Liver (tissue), 10 donors: ENCODE measurements at places on chromosomes 2 and 18. TPM values are rescaled to one million over a fixed set of nuclear protein-coding genes. Genes with fewer than 3 reads are reported as not detected.

DNA sequence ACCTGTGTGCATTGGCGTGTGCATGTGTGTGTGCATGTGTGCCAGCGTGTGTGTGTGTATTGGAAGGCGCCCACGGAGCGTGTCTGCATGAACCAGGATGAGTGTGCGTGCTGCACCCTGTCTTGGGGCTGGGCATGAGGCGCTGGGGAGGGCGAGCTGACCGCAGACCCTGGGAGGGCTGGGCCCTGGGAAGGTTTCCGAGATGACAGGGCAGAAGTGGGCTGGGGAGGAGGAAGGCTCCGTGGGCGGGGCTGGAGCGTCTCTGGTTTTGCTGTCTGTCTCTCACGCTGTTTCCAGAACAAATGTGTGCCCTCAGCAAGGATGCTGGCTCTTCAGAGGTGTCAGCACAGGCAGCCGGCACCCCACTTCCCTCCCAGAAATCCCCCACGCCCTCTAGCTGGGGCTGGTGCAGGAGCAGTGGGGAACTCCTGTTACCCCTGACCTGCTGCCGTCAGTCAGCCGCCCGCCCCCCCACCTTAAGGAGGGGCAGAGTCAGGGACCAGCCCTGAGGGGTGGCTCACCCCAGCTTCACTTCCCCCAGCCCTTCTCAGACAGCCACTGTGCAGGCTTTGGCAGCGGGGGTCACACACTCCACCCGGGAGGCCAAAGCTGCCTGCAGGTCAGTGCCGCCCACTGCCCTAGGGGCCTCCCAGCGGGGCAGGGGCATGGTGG is at the start of gene GPR35:
Gene GPR35, plus strand, starts transcription at position 531 of the 672 bp plus-strand sequence. CDS start 4,473 bp downstream, outside the sequence.
- DNase-seq: no peak
- no peaks in the 10 kb centered on the region for H3K4me1 ChIP-seq
- peak within 1 kb of the TSS; percentile 41 for H3K27ac ChIP-seq

DNA sequence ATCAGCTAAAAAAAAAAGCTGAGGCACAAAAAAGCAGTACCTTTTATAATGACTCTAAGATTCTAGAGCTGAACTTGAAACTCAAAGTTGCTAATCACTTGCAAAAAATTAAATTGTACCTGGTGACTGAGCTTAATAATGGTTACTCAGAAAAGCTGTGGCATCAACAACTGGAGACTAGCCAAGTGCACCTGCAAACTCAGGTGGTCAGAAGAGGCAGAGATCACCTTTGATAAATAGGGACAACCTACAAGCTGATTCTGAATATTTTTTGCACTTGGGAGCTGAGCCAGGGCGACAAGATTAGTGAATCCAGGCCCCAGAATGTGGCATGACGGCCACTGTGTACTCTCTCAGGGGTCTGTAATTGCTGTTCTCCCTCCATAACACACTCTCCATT is 3.0 kb downstream of the ABHD3 start:
- H3K27me3 ChIP-seq: no peaks in the 10 kb centered on the region
- H3K27ac ChIP-seq: no peak overlapping the region
- H3K4me1 ChIP-seq: peaks cover 3% of the 10 kb centered on the region
- H3K36me3 ChIP-seq: peaks cover 3% of the 10 kb centered on the region
- no peak overlapping the region for H3K4me3 ChIP-seq
- DNase-seq: no peak

DNA sequence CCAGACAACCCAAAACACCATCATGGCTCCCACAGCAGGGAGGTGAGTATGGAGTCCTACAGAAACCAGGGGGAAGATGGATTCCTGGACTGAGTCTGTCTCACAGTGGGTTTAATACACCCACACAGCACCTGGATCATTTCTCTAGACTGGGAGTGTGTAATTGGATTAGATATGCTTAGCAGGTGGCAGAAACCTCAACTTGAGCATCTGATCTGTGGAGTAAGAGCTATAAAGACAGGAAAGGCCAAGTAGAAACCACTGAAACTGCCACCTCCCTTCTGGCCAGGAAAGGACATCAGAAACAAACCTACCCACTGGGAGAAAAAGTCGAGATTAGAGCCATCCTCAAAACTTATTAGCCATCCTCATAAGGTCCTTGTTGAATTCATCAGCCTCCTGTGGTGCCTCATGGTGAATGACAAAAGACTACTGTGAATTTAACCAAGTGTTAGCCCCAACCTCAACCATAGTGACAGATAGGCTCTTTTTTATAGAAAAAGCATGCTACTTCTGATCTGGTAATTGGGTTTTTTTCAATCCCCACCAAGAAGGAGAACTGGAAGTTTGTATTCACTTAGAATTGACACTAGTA is 28.1 kb upstream of the CHST9 start:
- DNase-seq: no peak
- no peaks in the 10 kb centered on the region for H3K36me3 ChIP-seq
- H3K27me3 ChIP-seq: no peaks in the 10 kb centered on the region
- H3K4me3 ChIP-seq: no peak overlapping the region
- H3K27ac ChIP-seq: no peak overlapping the region

- H3K27ac ChIP-seq: no peak overlapping the region
- no peaks in the 10 kb centered on the region for H3K27me3 ChIP-seq
- no peak for DNase-seq
- no peaks in the 10 kb centered on the region for H3K4me1 ChIP-seq
- H3K36me3 ChIP-seq: no peaks in the 10 kb centered on the region
- H3K4me3 ChIP-seq: no peak overlapping the region
Measured at GRCh38 chr2:8380566-8380965, 301.3 kb upstream of the ID2 start.

GRCh38 chr2:53077413-53077812 is 690.2 kb upstream of the CHAC2 start:
- no peaks in the 10 kb centered on the region for H3K4me1 ChIP-seq
- no peak for DNase-seq
- H3K4me3 ChIP-seq: no peak overlapping the region

DNA sequence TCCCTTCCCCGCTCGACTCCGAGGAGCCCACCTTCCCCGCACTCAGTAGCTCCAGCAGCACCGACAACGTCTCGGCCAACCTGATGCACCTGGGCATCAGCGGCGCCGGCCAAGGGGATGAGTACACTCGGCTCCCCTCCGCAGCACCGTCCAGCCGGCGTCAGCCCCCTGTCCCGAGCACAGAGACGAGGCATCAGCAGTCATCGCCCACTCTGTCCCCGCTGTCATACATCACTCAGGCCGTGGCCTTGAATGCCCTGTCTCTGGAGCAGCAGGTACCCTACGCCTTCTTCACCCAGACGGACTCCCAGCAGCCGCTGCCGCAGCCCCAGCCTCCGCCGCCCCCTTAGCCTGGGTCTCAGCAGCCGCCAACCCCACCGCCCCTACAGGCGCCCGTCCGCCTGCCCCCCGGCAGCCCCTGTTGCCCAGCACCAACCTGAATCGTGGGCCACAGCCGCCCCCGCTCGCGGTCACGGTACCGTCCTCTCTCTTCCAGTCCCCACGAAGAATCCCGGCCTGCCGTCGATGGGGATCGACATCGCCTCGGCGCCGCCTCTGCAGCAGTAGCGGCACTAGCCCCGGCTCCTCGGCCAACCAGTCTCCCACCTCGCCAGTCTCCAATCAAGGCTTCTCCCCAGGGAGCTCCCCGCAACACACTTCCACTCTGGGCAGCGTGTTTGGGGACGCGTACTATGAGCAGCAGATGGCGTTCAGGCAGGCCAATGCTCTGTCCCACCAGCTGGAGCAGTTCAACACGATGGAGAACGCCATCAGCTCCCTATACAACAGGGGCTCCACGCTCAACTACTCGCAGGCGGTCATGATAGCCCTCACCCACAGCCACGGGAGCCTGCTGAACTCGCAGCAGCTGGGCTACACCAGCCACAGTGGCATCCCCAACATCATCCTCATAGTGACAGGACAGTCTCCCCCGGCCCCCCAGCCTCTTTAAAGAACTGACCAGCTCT is 1195.9 kb upstream of the CHAC2 start:
- H3K36me3 ChIP-seq: no peaks in the 10 kb centered on the region
- no peak overlapping the region for H3K27ac ChIP-seq
- no peaks in the 10 kb centered on the region for H3K27me3 ChIP-seq
- no peak for DNase-seq

GRCh38 chr2:148590612-148591011 is 53.9 kb upstream of the EPC2 start:
- no peak overlapping the region for H3K27ac ChIP-seq
- no peaks in the 10 kb centered on the region for H3K27me3 ChIP-seq
- peaks cover 2% of the 10 kb centered on the region for H3K4me1 ChIP-seq

Gene ANKMY1
- 5.4 TPM for total RNA-seq
